Activated naive CD4-positive, alpha-beta T cell (primary cell): ENCODE measurements at places on chromosomes 7 and 10.

GRCh38 chr7:15305002-15305600 lies 256.7 kb downstream of the AGMO start:
- DNase-seq, result no peak

DNA sequence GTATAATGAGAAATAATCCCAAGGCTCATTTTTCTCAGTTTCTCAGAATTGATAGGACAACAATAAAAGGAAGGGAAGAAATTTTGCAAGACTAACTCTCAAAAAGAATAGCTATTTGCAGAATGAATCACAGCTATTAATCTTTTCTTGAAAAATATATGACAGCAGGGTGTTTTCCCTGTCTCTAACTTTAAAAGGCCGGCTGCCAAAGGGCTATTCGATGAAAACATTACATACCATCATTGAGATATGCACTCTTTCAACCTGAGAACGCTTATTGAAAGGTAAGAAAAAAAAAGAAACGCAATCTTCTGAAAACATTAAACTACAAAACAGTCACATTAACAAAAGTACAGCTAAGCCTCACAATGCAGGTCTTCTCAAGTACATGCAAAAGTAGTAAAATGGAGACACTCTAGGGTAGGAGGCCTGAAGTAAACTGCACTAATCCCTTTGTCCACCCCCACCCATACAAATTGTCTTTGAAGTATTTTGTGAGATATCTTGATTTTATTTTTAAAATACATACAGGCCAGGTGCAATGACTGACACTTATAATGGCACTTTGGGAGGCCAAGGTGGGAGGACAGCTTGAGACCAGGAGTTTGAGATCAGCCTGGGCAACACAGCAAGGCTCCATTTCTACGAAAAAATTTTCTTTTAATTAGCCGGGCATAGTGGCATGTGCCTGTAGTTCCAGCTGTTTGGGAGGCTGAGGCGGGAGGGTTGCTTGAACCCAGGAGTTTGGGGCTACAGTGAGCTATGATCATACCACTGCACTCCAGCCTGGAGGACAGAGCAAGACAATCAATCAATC lies 83.0 kb downstream of the PARD3 start:
- DNase-seq, result no peak

GRCh38 chr7:149330914-149331567 lies 69.0 kb downstream of the ZNF783 start:
- DNase-seq, result no peak

DNA sequence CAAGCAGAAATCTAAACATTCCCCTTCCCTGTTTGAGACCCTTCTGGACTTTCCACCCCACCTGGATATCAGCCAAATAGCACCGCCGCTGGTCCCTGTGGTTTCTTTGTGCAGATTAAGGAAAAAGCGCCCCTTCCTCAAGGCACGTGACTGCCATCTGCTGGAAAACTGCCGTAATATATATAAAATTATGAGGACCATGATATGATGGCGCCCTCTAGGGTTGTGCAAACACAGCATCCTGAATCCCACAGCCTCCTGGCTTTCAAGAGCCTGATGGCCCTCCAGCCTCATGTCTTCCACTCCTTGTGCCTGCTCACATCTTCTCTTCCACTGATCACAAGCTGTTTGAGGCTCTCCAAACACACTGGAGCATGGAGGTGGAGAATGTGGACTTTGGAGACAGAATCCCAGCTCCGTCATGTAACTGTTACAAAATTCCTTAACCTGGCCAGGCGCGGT lies 121.3 kb downstream of the MYL10 start:
- DNase-seq, result no peak

DNA sequence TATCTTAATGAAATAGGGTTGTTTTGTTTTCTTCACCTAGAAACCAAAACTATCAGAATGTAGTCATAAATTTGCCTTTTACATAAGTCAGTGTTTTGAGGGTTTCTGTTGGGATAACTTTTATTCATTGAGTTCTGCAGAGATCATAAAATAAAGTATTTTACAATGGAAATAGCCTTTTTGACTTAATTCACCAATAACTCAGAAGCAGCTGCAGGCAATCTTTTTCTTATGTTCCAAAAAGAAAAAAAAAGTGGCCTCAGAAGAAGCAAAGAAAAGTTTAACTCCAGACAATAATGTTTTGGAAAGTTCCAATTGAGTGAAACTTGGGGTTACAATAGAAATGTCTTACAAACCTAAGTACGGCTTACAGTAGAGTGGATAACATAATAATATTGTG lies 491.7 kb upstream of the NRP1 start:
- no peak for DNase-seq

GRCh38 chr10:3837647-3838459 lies 52.8 kb upstream of the KLF6 start:
- no peak for DNase-seq

DNA sequence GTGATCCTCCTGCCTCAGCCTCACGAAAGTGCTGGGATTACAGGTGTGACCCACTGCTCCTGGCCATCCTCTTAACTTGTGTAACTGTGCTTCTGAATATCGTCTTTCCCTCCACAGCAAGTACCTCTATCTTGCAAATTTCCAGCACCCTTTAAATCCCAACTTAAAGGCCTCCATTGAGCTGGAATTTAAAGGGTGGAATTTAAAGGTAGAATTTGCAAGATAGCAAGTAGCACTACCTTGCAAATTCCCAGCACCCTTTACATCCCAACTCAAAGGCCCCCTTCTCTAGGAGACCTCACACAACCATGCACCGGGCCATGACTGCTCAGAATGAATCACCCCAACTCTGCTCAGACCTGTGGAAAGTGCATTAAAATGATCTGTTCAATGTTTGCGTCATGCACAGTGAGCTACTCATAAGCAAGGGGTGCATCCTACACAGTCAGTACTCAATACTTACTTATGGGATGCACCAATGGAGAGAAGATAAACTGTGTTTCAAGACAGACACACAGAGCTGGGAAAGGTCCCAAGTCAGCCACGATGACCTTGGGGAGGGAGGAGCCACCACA lies 17.8 kb upstream of the SDK1 start:
- DNase-seq, result no peak

- DNase-seq, result no peak
Measured at GRCh38 chr10:24495666-24496460, 227.8 kb downstream of the ARHGAP21 start.

DNA sequence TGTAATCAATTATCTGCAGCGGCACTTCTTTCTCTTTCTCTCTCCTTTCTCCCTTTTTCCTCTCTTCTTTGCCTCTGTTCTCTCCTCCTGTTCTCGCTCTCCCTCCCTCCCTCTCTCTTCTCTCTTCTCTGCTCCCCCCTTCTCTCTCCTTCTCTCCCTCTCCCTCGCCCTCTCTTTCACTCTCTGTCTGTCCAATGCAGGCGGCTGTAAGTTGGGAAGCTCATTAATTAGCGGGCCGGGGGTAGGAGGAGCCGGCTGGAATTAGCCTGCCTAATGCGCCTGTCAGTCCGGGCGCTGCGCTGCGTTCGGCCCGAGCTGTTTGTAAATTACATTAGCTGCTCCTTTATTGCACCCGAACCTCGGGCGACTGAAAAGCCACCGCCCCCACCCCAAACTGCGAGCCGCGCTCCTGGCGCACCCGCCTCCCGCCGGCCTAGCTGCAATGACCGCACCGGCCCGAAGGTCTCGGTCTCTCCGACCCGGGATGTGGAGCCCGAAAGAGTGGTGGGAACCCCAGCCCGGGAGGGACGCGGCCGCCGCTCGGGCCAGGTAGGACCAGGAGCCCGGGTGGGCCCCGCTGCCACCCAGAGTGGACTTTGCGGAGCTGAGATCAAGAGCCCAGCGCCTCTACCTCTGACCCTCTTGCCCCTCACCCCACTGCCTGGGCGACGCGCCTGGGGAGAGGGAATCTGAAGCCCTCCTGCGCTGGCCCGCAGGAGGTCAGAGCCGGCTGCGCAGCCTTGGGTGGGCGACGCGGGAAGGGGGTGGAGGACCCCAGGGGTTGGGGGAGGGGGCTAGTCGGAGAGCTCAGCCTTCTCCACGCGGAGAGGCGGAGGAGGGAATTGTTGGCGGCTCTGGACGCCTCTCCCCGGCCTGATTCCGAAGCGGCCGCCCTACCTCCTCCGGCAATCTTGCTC lies at the start of gene LBX1:
Gene LBX1 (minus strand): TSS at position 198 of the 917 bp plus-strand sequence. CDS start 648 bp downstream, outside the sequence.
- DNase-seq, result no peak

GRCh38 chr10:60494774-60495173 lies 105.1 kb upstream of the ANK3 start:
- DNase-seq, result no peak

GRCh38 chr10:123559066-123559822 lies 106.9 kb upstream of the GPR26 start:
- peak; percentile 52 for DNase-seq

DNA sequence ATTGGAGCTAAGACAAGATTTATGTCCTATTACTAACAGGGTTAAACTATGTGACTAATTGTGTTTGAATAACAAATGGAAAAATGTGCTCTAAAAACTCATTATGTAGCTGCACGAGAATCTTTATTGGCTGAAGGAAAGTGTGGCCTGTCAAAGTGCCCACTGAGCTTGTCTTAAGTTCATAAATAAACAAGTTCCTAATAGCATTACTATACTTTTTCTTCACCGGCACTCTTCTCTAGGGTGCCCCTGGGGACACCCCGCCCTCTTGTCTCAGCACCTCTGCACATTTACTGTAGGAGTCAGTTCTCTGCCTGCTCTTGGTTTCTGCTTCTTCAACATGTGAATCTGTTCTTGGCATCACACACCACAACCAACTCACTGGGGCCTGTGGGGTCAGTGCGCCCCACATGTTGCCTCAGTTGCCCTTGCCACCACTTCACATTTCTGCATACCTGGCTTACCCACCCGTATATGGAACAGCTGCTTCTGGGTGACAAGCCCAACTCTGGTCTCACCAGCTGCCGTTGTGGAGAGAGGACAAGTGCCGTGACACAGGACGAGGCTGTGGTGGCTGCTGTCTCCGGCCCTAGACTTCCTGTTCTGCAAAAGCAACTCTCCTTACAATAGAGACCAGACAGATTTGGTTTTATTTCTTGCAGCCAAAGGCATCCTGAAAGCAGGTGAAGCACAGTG lies 96.3 kb upstream of the DDC start:
- no peak for DNase-seq
